Right renal cortex interstitium (tissue), 3 donors: ENCODE measurements at places on chromosomes 6 and 20. TPM values are rescaled to one million over a fixed set of nuclear protein-coding genes. Genes with fewer than 3 reads are reported as not detected.

DNA sequence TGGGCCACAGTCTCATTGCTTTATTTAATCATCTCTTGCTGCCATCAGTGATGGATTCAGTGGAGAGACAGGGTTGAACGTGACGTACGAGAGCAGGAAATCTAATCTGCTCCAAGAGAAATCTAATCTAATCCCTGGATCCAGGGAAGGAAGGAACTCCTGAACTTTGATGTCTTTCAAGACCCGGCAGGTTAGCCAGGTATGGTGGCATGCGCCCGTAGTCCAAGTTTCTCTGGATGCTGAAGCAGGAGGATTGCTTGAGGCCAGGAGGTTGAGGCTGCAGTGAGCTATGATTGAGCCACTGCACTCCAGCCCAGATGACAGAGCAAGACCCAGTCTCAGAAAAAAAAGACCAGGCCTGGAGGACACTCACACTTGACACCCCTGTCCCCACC is 11.4 kb upstream of the PGC start:
- DNase-seq: no peak

DNA sequence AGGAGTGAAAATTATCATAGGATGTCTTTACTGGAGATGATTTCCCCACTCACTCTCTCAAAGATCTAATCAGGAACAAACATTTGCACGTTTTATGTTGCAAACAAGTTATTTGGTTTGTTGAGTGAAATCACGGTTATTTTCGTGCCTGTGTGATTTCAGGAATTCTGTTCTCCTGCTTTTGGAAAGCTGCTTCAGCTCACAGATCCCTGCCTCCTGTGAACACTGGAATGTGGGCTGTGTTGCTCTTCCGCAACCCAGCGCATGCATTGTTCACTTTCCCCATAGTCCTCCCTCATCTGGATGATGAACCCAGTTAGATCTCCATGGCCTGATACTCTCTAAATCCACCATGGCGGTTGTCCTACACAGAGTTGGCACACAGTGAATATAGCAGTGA is 91.0 kb downstream of the PLEKHG1 start:
- DNase-seq: no peak

- DNase-seq: no peak
Measured at GRCh38 chr6:110664933-110665332, 150.3 kb downstream of the CDK19 start.

DNA sequence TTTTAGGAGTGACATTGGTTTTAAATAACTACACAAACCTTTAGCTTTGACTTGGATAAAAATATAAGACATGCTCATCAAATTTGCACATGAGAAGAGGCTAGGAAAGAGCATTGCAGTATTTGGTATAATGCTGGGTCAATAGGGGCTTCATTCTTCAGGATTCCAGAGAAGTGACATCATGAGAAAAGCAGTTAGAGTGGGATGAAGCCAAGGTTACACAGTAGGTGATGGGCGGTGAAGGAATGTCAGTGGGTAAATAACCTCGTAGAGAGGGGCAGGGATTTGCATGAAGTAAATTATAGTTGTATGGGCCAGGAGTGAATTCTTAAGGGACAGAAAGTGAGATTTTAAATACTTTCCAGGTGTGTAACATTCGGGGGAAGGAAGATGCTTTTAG is 216.2 kb downstream of the RFPL4B start:
- no peak for DNase-seq

DNA sequence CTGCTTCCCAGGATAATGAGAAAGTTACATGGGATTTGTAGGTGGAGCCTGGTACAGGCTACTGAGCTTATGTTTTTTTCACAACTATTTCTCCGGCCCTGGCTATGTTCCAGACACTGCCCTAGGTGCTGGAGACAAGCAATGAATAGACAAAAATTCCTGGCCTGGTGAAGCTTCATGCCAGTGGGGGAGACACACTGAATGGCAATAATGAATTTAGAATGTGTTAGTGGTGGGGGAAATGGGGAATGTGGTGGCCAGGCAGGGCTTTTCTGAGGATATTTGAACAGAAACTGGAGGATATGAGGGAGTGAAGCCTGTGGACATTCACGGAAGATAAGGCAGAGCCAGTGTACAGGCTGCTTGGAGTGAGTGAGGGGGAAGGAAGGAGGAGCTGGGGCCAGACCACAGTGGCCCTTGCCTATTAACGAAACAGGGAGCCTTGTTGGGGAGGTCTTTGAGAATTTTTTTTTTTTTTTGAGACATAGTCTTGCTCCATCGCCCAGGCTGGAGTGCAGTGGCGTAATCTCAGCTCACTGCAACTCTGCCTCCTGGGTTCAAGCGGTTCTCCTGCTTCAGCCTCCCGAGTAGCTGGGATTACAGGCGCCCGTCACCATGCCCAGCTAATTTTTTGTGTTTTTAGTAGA is 6.6 kb downstream of the FOXS1 start:
- DNase-seq: no peak

- DNase-seq: no peak
Measured at GRCh38 chr20:47706345-47706744, 78.9 kb downstream of the SULF2 start.

- DNase-seq: no peak
Measured at GRCh38 chr20:37162646-37163045, 16.5 kb upstream of the RPN2 start.

DNA sequence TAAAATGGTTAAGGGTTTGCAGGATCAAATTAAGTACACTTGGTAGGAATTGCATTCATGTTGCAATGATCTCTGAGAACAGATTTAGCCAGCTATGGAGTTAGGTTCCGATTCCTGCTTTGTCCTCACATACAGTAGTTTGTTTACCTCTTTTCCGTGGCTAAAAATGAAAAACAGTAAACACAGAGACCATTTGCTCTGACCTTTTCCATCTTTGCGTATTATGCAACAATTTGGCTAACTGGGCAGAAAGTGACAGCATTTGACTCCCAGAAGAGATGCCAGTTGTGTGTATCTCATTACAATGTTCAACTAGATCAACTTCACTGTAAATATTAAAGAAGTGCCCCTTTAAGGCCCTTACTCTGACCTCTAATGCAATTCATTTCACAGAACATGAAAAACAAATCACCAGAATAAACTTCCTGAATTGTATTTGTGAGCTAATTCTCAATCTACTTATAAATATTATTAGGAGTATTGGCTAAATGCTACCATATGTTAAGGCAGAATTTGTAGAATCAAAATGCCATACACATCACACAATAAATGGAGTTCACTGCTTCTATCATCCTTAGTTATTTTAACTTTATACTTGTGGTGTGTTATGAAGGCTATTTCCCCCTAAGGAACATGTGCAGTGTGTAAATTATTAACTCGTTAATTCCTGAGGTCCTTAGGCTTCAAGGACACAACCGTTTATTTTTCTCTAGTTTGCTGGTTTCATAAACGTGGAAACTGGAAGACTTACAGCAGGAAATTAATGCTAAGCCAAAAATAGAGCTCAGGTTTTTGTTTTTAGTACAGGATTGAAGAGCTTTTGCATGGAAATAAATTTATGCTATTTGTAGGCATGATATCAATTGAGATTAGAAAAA is 380.7 kb upstream of the CITED2 start:
- DNase-seq: no peak

DNA sequence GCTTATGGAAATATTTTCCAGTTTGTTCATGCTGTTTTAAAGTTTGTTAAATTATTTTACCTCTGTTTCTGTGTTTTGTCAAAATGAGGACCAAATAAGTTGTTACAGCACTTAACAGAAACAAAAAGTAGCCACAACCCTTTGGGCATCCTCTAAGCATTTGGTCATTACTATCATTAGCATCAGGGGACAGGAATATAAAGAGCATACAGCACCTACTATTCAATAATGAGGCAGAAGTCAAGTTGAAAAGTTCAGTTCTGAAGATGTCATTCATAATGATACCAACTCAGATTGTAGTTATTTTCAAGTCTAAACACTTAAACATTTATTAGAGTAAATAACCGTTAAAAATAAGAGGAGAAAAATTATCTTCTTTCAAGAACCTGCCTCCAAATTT is 862.3 kb upstream of the FLRT3 start:
- DNase-seq: no peak

- no peak for DNase-seq
Measured at GRCh38 chr6:69937402-69938136, 71.2 kb downstream of the COL19A1 start.

DNA sequence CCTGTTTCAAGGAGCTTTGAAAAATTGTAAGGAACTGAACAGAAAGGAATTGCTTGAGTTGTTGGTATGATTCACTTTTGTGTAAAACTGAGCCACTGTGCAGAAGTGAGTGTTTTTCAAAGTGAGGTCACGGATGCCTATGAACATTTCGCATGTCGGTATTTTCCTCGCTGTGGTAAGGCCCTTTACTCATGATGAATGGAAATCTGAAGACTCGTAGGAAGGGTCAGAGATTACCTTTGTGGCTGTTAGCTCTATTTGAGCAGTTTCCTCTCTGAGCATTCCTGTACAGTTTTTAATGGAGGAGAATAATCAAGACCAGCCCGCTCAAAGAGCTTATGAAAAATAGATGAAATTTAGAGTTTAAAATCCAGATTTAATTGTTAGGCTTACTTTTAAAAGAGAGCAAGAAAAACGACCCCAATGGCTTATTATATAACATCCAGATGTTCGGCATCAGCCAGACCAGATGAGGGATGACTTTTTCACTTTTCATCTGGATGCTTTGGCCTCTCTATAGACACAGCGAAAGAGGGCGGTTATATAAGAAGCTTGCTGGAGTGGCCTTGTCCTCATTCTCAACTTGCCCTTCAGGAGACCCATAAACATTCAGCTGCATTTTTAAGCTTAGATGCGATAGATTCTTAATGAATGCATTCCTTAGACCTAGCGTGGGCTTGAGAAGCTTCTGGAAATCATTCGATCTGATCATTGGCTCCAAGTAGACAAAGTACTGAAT is 99.5 kb downstream of the CD83 start:
- DNase-seq: no peak

DNA sequence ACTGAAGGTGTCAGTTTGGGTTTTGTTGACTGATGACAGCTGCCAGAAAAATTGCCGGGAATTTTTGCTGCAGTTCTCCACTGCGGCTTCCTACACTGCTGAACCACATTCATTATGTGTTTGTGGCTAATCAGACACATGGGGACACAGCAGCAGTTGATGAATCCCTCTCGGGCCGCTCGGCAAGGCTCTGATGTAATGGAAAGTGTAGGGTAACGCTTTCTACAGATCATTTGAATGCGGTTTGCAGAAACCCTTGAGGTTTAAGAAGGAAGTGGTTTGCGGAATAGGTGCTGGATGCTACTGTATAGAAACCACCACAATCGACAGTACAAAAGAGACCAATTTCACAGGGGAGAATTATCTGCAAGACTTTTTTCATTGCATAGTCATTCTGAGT is 138.7 kb upstream of the SASH1 start:
- DNase-seq: no peak

- DNase-seq: no peak
Measured at GRCh38 chr6:107715550-107716321, 108.4 kb downstream of the SCML4 start.

- DNase-seq: no peak
Measured at GRCh38 chr6:154267508-154268106, 89.0 kb downstream of the IPCEF1 start.

DNA sequence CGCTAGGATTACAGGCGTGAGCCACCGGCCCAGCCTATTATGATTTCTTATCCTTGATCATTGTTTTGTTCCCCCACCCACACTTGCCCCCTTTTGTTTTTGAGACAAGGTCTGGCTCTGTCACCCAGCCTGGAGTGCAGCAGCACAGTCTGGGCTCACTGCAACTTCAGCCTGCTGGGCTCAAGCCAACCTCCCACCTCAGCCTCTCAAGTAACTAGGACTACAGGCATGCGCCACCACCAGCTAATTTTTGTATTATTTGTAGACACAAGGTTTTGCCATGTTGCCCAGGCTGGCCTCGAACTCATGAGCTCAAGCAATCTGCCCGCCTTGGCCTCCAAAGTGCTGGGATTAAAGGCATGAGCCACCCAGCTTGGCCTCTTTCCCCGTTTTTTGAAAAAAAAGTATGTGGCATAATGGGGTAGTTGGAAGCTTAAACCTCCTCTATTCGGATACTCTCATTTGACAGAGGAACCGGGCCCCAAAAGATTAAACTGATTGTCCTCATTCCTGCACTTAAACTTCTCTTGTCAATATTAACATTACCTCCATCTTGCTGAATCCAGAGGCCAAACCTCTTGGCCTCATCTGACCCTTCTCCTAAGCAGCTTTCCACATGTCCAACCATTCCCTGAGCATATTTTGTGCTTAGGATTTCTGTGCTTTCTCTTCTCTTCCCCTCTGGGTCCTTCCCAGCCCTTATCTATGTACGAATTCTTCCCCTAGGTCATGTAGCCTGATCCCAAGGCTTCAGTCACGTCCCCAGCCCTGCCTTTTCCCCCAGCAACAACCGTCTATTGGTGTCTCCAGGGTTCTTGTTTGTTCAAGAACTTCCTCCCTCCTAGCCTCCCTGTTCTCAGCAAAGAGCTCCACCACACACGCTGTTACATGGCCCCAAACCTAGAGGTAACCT is 6.1 kb upstream of the EZR start:
- no peak for DNase-seq

DNA sequence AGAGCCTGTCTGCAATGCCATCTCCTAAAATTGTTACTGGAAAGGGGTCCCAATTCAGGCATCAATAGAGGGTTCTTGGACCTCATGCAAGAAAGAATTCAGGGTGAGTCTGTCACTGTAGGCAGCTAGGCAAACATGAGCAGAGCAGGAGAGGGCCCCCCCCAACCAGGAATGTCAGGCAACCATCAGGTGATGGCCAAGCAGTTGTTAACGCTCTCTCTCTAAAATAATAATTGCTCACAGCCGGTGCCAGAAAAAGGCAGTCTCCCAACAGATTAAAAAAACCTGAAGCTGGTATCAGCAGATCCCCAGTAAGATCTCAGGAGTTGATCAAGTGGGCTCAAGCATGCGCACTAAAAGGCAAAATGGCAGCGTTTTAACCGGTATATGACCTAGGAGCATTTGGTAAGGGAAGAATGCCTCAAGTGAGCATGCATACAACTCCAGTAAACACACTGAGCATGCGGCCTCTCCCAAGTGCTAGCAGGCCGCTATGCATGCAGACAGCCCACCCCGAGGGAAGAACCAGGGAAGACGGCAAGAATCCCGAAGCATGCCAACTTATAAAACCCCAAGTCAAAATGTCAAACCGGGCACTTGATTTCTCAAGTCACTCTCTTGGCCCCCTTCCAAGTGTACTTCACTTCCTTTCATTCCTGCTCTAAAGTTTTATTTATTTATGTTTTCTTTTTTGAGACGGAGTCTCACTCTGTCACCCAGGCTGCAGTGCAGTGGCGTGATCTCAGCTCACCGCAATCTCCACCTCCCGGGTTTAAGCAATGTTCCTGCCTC is 44.0 kb upstream of the RNGTT start:
- no peak for DNase-seq

DNA sequence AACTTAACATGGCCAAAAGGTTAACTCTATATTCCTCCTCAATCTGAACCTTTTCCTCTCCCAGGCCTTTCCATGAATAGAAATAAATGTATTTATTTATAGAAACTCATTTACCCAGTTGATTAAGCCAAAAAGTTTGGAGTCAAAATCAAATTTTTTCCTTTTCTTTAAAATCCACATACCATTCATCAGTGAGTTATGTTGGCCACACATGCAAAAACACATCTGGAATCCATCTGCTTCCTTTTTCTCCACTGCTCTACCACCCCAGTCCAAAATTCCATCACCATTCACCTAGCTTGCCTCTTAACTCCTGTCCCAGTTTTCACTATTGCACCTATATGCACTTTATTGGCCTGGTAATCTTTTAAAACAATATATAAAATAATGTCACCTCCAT is 62.4 kb upstream of the TMEM200A start:
- DNase-seq: no peak

AFG1L gene
- polyA plus RNA-seq: 7.5 TPM

CCN6 gene
- 3.9 TPM for polyA plus RNA-seq

GJA10 gene
- polyA plus RNA-seq: not detected

SYTL3 gene
- polyA plus RNA-seq: 3.5 TPM

FOXO3 gene
- polyA plus RNA-seq: 49.9 TPM

FILIP1 gene
- polyA plus RNA-seq: 2.5 TPM

OR2H1 gene
- polyA plus RNA-seq: not detected
